ENCODE measurements at places on chromosomes 12 and 14. TPM values are rescaled to one million over a fixed set of nuclear protein-coding genes. Genes with fewer than 3 reads are reported as not detected.

- DNase-seq = no peak
Measured at GRCh38 chr12:132481345-132481744, 8.6 kb upstream of the FBRSL1 start.

DNA sequence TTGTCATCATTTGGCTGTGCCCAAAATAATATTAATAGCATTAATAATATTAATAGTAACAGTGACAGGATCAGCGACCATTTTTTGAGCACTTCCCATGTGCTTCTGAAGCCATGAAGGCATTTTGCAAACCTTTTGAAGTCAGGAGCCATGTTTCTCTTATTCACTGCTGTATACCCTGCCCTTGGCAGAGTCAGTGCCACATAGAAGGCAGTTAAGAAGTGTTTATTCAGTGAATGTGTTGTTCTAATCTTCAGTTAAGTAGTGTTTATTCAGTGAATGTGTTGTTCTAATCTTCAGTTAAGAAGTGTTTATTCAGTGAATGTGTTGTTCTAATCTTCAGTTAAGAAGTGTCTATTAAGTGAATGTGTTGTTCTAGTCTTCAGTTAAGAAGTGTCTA is 319.7 kb upstream of the NAV3 start:
- DNase-seq = no peak

- no peak for DNase-seq
Measured at GRCh38 chr12:85968606-85969005, 94.5 kb downstream of the NTS start.

DNA sequence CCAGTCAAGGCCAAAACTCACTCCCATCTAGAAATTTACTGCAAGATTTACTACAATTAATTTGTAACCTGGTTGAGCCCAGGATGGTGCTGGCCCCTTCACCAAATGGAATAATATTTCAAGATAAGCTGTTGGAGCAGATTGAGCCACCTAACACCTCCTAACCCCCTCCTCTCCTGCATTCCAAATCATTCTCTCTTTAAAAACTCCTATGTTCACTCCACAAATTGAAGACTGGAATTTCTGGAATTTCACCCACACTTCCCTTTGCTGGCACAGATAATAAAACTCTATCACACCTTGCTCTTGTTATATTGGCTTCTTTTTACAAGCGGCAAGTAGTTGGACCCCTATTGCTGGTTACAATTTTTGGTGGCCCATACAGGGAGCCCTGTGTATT is 41.7 kb downstream of the MIS18BP1 start:
- no peak for DNase-seq

DNA sequence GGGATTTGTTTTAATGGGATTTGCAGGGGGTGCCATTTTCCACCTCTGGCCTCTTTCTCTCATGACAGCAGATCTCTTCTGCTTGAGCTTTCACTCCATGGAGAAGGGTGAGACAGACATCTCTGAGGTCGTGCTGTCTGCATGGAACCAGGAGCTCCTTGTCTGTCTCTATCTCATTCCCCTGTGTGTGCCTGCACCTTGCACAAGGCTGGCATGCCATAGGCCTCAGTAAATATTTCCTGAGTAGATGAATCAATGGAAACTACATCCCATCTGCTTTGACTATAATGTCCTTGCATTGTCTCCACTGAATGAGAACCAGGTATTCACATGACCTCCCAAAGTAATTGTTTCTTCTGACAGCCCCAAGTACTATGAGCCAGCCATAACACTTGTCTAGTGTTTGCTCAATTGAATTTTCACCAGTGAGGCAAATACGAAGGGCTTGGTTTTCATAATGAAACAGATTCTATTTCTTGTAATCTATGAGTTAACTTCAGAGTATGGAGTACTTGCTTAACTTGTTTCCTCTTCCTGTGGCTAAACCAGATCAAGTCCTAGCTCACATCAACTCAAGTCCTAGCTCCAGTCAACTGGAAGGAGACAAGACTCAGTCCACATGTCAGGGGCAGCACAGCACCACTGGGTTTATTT is 32.3 kb downstream of the KCNK13 start:
- DNase-seq = no peak

DNA sequence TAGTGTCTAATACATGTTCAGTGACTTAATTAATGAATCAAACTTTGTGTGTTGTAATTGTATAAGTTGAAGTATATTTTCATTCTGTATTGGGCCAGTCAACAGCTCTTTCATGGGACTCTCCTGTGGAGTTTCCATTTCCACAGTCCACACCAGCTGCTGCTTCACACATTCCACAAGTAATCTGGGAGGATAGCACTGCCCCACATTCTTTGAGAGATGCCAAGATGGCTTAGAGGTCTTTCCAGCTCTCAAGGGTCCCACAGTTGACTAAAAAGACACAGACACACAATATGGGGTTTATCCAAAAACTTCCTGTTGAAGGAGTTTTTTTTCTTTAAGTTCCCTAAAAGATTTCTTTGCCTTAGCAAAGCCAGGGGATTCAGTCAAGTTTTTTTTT is 408.3 kb downstream of the AACS start:
- DNase-seq = no peak

Gene FOXN4
- not detected for total RNA-seq

All from left ventricle myocardium superior (tissue), 1 donor.